T47D (cell line): ENCODE measurements at places on chromosomes 4 and X.

GRCh38 chr4:164508771-164509170 is 245.2 kb upstream of the SMIM31 start:
- DNase-seq, result no peak

DNA sequence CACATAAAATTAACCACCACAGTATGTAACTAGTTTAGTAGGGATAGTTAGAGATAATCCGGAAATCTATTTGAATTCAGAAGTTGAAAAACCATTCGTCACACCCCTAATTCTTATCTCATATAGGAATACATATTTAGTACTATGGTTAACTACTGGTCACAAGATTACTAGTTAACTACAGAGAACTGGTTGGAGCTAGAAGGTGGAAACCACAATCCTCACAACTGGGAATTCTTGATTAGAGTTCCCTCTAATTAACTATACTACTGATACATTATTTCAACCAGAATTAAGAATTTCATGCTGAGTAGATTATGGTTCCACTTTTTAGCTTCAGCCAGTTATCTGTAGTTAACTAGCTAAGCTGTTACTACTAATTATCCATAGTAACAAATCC is 39.9 kb upstream of the NKAP start:
- DNase-seq, result no peak

- DNase-seq, result no peak
Observed at GRCh38 chr4:30416547-30416946, 303.6 kb upstream of the PCDH7 start.

DNA sequence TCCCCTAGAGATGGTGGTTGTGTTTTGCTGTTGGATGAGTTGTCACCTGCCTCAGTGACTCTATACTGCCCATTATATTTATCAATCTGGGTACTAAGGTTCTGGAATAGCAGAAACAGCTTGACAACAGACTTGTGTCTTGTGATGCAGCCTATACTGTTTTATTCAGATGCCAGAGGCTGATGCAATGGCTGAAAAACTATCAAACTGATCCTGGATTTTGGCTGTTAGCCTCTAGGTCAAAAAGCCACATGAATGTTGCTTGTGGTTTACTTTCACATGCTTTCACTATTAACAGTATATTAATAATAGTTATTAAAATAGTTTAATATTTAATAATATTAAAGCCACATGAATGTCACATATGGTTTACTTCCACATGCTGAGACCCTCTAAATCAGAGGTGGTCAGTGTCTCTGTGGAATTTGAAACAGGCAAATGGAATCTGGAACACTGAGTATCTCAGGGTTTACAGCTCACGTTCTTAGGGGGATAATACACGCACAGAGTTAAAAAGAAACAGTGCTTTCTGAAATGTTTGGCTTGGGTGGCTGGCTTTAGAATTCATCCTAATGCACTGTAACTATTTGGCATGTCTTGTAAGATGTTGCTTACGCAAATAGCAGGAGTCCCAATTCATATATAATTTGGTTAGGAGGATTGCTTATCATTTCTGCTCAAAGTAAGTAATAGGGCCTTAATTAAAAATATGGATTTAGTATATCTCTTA is 82.5 kb upstream of the LCORL start:
- DNase-seq, result no peak

GRCh38 chr4:105461221-105461620 is 12.6 kb downstream of the PPA2 start:
- no peak for DNase-seq

- no peak for DNase-seq
Observed at GRCh38 chr4:62640296-62640695, 1440.2 kb downstream of the ADGRL3 start.

GRCh38 chrX:22139822-22140221 is 107.7 kb downstream of the PHEX start:
- no peak for DNase-seq

DNA sequence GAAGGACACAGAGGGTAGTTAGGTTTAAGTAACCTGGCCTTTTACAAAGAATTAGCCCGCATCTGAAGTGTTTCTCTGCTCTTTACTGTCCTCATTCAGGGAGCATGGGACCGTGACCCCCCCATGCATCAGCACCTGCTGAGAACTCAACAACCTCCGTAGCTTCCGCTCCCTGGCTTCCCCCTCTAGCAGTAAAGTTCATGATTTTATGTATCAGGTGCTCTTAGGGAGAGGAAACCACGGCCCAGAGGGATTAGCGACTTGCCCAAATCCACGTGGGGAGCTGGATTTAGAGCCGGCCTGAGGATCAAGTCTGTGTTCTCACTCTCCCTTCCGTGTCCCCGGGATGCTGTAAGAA is 284.6 kb upstream of the GATB start:
- DNase-seq, result no peak

DNA sequence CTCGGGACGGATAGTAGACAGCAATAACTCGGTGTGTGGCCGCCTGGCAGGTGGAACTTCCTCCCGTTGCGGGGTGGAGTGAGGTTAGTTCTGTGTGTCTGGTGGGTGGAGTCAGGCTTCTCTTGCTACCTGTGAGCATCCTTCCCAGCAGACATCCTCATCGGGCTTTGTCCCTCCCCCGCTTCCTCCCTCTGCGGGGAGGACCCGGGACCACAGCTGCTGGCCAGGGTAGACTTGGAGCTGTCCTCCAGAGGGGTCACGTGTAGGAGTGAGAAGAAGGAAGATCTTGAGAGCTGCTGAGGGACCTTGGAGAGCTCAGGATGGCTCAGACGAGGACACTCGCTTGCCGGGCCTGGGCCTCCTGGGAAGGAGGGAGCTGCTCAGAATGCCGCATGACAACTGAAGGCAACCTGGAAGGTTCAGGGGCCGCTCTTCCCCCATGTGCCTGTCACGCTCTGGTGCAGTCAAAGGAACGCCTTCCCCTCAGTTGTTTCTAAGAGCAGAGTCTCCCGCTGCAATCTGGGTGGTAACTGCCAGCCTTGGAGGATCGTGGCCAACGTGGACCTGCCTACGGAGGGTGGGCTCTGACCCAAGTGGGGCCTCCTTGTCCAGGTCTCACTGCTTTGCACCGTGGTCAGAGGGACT is 5.7 kb upstream of the MSANTD1 start:
- no peak for DNase-seq

DNA sequence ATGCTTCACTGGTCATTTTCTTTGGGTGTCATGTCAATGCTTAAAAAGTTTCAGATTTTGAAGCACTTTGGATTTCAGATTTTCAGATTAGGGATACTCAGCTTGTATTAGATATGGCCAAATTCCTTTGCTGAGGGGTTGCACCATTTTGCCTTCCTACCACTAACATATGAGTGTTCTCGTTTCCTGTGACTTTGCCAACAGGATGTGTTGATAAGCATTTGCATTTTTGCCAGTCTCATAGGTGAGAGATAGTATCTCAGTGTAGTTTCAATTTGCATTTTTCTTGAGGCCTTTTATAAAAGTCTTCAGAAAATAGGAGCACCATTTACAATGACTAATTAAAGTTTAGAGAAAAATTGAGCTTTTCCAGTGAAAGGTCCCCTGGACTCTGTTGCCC is 71.6 kb upstream of the CLCN4 start:
- DNase-seq, result no peak

DNA sequence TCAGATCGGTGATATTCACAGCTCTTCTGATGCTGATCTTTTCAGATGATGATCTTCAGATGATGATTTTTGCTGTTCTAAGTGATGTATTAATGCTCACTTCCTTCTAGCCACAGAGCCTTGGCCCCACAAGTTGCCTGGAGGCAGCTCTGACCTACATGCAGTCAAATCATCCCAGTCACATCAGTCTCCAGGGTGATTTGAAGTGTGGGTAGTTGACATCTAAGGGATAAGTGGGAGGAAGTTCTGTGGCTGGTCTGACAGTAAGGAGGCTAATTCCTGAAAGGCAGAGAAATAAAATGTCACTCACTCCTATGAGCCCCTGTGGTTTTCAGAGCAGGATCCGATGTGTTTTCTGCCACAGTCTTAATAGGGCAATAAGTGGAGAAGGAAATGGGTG is 79.8 kb upstream of the RPL34 start:
- DNase-seq, result no peak

- DNase-seq, result no peak
Observed at GRCh38 chrX:40663078-40663740, 15.8 kb upstream of the CXorf38 start.

DNA sequence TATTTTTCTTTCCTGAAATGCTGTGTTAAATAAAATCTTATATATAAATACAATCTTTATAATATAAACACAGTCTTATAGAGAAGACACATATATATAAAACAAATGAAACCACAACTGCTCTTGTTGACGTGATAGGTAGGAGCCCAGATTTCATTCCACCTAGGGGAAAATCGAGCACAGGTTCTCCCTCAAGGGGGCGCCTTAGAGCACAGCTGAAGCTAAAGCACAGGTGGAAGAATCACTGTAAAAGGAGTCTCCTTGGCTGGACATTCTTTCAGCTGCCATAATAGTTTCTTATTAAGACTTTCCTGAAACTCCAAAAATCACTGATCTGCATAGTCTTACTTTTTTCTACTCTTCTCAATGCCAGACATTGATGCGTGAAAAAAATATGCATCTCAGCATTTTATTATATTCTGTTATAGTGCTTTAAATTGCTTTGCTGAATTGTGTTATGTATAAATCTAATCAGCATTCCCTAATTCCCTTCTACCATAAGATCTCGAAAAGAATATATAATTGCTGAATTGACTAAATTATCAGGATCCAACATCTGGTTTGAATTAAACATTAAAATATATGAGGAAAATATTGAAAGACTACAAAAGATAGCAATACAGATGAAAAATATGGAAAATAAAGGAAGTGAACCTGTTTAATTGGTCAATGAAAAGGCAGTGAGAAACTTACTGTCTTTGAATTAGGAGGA is 25.5 kb upstream of the RXFP1 start:
- DNase-seq, result peak; percentile 7

GRCh38 chr4:148514581-148514980 is 72.4 kb upstream of the NR3C2 start:
- no peak for DNase-seq

DNA sequence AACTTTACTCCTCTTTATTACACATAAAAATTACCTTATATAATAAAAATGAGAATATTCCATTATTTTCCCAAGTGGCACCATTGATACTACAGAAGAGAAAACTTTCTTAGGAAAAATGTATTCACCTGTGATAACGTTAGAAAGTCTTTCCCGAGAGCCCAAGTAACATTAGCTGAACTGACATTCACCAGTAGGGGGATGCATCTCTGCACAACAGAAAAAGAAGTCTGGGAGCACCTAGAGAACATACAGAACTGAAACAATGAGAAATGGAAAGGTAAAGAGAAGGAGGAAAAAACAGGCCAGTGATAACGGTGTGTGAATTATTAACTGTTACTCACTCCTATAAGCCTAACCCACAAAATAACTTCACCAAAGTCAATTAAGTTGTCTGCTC is 423.3 kb downstream of the CENPC start:
- DNase-seq, result peak; percentile 16

DNA sequence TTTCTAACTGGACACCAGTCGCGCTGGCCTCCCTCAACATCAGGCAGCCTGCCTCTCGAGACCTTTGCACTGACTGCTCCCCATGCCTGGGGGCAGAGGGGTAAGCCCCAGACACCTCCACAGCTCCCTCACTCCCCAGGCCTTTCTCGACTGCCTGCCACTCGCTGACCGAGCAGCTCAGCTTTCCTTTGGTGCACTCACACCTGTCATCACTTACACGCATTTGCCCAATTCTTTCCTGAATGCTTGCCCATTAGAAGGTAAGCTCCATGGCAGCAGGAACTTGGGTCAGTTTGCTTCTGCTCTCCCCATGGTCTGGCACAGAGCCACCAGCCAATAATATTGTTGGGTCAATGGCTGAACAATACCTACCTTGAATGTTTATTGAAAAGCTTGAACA is 32.2 kb upstream of the PROM1 start:
- no peak for DNase-seq

- DNase-seq, result no peak
Observed at GRCh38 chrX:24201216-24201615, 51.7 kb downstream of the ZFX start.
